ENCODE measurements at places on chromosomes 13 and 19.

DNA sequence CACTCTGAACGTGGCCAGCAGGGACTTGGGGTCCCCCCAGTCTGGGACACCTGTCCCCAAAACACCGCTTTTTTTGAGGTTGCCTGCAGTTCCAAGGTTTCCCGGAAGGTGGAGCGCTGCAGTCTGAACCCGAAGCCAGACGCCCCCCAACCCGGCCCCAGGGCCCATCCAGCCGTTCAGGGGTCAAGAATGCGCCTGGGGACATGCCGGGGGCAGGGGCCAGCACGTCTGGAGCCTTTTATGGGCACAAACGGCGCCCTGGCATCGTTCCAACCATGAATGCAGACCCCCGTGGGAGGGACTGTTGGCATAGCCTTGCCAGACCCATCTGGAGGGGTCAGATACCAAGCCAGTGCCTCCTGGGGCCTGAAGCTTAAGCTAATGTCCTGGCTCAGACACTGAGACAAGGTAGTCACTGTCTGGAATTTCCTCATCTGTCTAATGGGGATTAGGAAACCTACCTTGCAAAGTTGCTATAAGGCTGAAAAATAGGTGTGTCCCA is 6.9 kb downstream of the S1PR5 start:
- DNase-seq, result no peak

- no peak for DNase-seq
These were observed 53.6 kb upstream of the UBL3 start for GRCh38 chr13:29903996-29904395.

DNA sequence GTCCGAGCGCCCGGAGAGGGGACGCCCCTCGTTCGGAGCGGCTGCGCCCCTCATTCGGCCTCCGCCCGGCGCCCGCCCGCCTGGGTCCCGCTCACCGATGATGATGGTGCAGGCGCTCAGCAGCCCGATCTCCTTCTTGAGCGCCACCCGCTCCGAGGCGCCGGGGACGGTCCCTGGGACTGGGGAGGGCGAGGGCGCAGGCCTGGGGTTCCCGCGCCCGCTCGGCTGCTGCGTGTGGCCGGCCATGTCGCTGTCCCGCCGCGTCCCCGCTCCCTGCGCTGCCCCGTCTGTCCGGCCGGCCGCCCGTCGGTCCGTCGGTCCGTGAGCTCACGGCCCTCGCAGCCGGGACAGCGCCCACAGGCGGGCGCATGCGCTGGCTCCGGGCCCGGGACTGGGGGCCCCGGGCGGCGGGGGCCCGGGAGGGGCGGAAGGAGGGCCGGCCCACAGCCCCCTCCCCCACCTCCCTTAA is at the start of gene SLC7A10:
Gene SLC7A10, minus strand, starts transcription at position 393 of the 469 bp plus-strand sequence. Its CDS starts 147 bp downstream, at position 246.
- DNase-seq, result no peak

DNA sequence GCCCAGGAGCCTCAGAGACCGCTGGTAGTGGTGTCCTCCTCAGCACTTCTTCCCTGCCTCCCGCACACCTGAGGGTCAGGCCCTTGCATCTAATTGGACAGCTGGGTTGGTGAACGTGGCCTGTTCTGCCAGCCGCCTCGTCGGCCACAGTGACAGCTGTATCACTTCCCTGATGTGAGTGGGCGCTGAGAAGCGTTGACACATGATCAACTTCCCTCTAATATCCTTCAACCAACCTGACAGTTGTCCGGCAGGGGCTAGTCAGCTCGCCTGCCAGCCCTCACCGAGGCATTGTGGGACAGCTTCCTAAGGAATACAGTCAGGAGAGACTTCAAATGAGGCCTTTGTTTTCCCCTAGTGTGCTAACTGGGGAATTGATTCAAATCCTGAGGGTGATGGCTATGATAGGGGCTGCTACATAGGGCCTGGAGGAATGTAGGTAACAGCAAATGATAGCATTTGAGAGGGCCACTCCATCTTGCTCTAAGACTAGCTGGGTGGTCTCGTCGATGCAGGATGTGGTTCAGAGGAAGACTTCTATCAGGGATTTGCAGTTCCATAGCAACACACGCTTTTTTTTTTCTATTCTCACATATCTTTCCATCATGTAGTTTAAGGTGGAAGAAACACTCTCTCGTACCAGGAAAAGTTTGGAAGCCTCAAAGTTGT is 230.8 kb downstream of the TSHZ3 start:
- no peak for DNase-seq

Measured in GF-D8 (cell line).